Stimulated activated CD4-positive, alpha-beta T cell treated with anti-CD3 and anti-CD28 coated beads, TNF-alpha, amount 100 ng/mL, for 1 hour (primary cell): ENCODE measurements at places on chromosomes 12 and 14.

- DNase-seq: no peak
Observed at GRCh38 chr14:21220874-21221477, 48.3 kb downstream of the HNRNPC start.

DNA sequence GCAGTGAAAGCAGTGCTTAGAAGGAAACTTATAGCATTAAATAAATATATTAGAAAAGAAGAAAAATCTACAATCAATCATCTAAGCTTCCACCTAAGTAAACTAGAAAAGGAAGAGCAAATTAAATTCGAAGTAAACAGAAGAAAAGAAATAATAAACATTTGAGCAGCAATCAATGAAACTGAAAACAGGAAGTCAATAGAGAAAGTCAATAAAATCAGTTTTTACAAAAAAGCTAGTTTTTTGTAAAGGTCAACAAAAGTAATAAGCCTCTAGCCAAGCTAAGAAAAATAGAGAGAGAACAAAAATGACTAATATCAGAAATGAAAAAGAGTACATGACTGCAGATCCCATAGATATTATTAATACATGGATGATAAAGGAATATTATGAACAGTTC is 34.2 kb upstream of the KTN1 start:
- DNase-seq: no peak

DNA sequence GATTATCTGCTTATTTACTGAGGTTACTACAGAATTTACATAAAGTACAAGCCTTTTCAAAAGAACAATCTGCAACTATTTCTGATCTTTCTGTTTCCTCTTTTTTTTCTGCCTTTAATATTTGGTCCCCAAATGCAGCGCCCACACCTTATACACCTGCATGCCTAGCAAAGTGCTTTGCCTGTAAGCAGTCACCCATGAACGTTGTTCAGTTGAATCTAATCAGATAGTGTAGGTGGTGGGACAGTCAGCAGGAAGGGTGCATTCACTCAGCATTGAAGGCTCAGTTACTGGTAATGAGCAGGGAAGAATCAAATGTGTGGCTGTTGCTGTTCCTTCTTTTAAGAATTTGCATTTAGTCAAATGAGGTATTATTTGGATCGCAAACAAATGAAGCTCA is 108.4 kb downstream of the GPR135 start:
- no peak for DNase-seq

GRCh38 chr12:442235-442884 is 17.4 kb upstream of the B4GALNT3 start:
- DNase-seq: no peak

- DNase-seq: no peak
Observed at GRCh38 chr14:90755661-90756304, 60.4 kb downstream of the TTC7B start.

GRCh38 chr12:51533799-51534198 is 57.2 kb upstream of the SCN8A start:
- no peak for DNase-seq

DNA sequence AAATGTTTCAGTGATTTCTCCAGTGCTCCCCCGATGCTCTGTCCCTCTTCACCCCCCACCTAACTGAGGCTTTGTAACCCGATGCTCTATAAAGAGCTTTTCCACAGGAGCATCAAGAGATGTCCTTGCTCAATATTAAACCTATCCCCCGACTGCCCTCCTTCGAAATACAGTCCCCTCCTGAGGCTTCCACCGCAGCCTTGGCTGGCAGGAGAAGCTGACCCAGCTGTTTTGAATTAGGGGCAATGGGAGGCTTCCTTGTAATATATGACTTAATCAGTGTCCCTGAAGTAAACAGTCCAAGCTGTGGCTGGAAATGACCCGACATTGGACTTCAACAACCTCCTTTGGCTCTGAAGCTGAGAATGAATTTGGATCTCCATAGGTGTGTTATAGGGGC is 62.4 kb downstream of the TMEM30B start:
- DNase-seq: no peak

- no peak for DNase-seq
Observed at GRCh38 chr12:51666696-51667095, 75.7 kb downstream of the SCN8A start.

DNA sequence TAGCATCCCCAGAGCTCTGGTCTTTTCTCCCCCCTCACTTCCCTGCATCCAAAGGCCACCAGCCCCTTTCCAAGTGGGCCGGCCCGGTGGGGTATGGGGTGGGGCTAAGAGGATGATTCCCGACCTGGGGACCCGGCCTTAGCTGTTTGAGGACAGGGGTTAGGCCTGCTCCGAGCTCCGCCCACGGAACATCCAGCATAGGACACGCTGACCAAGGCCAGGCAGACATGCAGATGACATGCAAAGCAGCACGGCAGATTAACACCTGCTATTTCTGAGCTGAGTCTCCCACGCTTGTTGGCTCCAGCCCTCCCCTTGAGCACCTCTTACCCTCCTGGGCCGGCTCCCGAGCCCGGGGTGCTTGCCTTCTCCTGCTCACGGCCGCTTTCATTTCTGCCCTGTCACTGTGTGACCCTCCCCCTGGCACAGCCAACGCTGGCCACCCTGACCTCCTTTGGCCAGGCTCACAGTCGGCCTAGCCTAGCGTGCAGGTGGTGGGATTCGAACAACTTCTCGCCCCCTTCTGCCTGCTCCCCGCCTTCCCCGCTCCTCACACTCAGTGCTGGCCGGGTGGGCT is 40.2 kb downstream of the TEAD4 start:
- DNase-seq: no peak

DNA sequence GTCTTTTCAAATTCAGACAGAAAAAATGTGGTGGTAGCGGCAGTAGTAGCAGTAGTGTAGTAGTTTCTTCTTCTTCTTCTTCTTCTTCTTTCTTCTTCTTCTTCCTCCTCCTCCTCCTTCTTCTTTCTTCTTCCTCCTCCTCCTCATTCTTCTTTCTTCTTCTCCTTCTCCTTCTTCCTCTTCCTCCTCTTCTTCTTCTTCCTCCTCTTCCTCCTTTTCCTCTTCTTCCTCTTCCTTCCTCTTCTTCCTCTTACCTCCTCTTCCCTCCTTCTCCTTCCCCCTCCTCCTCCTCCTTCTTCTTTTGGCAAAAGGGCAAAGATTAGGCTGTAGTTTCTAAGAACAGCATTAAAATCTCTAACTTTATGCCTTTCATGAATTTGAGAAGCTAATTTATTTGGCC is 59.6 kb upstream of the INSM2 start:
- no peak for DNase-seq
